ENCODE measurements at places on chromosomes 12 and 14.

- no peak for DNase-seq
Measured at GRCh38 chr14:68797121-68797670, 4.3 kb upstream of the ZFP36L1 start.

- DNase-seq, result no peak
Measured at GRCh38 chr14:51304941-51305340, 64.9 kb downstream of the TMX1 start.

DNA sequence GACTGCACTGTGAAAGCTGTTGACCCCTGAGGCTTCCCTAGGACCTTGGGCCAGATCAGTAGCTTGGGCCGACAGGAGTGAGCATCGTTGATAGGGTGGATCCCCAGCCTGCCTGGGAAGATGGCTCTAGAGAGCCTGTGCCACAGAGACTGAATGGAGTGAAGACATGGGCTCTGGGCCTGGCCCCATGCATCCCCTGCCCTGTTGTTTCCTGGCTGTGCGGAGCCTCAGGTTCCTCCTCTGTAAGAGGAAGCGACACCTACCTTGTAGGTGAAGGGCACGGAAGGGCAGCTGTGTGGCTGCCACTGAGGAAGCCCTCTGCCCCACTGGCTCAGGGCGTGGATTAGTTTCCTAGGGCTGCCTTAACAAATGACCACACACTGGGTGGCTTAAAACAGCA is 23.9 kb downstream of the PLEKHG3 start:
- no peak for DNase-seq

- no peak for DNase-seq
Measured at GRCh38 chr12:130666645-130667044, 49.5 kb downstream of the RIMBP2 start.

- DNase-seq, result no peak
Measured at GRCh38 chr12:68924546-68924945, 8.4 kb downstream of the CPM start.

DNA sequence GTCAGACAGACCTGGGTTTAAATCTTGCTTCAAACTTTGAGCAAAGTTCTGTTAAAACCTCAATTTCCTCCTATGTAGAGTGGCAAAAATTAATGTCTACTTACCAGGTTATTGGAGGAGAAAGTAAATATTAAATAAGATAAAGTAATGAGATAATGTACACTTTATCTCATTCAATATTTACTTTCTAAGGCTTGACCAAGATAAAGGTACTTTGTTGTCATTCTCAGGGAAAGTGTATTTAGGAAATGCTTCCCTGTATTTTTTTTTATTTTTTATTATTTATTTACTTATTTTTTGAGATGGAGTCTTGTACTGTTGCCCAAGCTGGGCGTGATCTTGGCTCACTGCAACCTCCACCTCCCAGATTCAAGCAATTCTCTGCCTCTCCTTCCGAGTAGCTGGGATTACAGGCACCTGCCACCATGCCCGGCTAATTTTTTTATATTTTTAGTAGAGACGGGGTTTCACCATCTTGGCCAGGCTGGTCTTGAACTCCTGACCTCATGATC is 4.7 kb downstream of the FAM161B start:
- DNase-seq, result no peak

DNA sequence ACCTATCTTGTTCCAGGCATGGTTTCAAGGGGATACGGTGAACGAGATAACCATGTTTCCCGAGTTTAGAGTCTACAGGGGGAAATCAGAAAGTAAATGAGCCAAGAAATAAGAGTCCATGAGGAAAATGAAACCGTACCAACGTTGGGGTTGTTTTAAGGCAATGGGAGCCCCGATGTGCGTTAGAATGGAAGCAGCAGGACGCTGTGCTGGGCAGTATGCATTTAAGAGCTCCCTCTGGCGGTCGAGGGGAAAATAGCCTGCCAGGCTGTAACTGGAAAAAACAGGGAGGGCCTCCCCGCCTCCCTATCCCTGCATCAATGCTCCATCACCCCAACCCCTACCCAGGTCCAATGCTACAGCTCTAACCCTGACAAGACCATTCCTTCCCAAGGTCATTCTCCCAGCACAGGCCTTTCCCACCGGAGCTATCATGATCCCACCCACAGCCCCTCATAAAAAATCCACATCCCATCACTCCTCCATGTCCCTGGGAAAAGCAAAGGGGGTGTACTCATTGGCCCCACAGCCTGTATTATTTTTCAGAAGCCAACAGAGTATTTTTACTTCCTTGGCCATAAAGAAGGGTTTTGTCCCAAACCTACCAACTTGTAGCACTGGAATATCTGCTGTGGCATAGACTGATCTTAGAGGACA is 226.3 kb upstream of the NOS1 start:
- peak; percentile 19 for DNase-seq

GRCh38 chr12:45191239-45191638 is 24.7 kb upstream of the ANO6 start:
- no peak for DNase-seq

DNA sequence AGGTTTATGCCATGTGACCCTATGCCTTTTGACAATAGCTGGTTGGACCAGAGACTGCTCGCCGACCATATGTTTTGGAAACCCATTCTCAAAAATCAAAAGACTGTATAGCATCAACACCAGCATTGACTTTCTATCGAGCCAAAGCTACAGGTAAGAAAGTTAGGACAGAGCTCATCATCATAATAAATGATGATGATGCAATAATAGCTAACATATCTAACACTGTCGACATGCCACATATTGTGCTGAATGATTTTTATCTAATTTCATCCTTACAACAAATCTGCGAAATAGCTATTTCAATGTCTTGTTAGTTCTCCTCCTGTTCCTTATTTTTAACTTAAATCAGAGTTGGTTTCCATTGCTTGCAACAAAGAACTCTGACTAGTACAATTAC is 102.9 kb downstream of the EGLN3 start:
- DNase-seq, result no peak

DNA sequence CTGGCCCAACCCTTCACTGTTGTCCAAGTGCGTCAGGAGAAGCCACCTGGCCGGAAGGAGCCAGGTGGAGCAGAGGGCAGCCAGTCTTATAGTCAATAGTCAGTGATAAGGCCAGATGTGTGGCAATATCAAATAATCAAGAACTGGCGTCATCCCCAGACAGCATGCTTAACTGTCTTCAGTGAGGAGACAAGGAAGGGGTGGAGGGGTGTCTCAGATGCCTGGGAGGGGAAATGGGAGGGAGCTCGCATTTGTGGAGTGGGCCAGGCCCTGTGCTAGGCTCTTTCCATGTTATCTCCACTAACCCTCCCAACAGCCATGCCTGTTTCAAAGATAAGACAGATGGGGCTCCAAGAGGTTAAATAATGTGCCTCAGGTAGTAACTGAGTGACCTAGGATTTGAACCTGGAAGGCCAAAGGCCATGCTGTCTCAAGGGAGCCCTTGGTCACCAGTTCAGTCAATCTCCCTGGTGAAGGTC is 48.9 kb upstream of the FOS start:
- DNase-seq, result no peak

DNA sequence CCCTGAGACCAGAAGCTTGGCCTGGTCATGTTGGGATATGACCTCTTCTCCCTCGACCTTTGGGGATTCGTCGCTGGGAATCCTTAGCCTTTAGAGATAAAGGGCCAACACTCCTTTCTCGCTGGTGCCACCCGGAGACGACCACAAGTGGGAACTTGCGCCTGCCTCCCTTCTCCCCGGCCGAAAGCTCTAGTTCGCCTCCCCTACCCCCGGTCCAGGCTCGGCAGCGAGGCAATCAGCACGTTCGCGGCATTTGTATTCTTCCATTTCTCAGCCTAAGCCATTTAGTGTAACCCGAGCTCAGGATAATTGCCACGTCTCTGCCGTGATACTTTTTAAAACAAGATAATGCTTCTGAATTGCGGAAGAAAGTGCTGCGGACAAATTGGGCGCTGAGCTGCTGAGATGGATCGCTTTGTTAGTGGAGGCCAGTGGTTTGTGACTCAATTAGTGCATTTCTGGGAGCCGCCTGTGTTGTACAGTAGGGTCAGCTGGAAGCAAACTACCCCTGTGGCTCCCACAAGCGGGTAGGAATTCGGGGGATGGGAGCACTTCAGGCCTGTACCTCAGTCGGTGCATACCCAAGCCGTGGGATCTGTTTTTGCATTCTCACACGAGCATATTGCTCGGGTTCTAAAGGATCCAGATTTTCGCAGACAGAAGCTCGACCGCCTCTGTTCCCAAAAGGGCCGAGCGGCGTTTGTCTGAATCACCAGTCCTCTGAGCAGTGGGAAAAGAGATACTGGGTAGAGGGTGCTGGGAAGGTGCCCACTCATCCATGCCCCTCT is 6.8 kb upstream of the SIX1 start:
- DNase-seq, result no peak

GRCh38 chr14:66371776-66372175 is 114.4 kb upstream of the CCDC196 start:
- DNase-seq, result no peak

GRCh38 chr14:62745496-62745895 is 299.8 kb downstream of the KCNH5 start:
- no peak for DNase-seq

GRCh38 chr14:29102996-29103395 is 336.4 kb downstream of the FOXG1 start:
- no peak for DNase-seq

Measured in KG1 (cell line).